ENCODE measurements at places on chromosomes 12 and 14. TPM values are rescaled to one million over a fixed set of nuclear protein-coding genes. Genes with fewer than 3 reads are reported as not detected.

- H3K36me3 ChIP-seq, result no peaks in the 10 kb centered on the region
- DNase-seq, result no peak
- H3K27me3 ChIP-seq, result no peaks in the 10 kb centered on the region
Measured at GRCh38 chr14:50001151-50001998, 108.5 kb downstream of the ARF6 start.

DNA sequence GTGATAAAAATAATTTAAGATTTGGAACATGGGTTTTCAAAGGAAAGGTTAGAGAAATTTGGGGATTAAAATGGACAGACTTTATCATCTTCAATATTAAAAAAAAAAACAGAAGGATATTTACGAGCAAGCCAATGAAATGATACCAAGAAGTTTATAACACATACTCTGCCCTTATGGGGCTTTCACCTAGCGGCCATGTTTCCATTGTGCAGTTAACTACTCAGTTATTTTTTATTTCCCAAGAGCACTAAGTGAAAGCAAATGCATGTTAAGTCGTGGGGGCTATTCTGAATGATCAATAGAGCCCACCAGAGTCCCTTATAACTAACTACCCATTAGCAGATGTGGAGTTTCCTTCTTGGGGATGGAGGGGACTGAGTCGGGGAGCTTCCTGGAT lies 53.9 kb downstream of the ETV6 start:
- no peaks in the 10 kb centered on the region for H3K27me3 ChIP-seq
- H3K27ac ChIP-seq, result no peak overlapping the region
- no peaks in the 10 kb centered on the region for H3K36me3 ChIP-seq
- no peak for DNase-seq

DNA sequence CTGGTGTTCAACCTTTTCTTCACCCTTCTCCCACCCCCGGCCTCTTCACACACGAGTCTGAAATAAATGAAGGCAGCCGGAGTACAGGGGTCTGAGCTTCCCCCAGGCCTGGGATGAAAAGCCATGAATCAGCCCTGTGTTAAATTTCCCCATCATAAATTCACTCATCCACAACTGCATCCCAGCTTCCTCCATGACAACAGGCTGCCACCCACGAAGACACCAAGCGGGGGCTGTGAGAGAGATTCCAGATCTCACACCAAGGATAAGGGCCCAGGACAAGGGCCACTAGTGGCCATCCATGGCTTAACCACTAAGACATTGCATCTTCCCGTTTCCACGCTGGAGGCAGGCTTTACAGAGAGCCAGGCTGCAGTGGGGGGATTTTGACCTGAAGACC lies 93.9 kb upstream of the NCOR2 start:
- no peaks in the 10 kb centered on the region for H3K27me3 ChIP-seq
- DNase-seq, result no peak
- H3K4me3 ChIP-seq, result no peak overlapping the region
- peak overlapping the region; percentile 54 for H3K27ac ChIP-seq

- H3K27me3 ChIP-seq, result no peaks in the 10 kb centered on the region
- H3K4me3 ChIP-seq, result no peak overlapping the region
- H3K36me3 ChIP-seq, result no peaks in the 10 kb centered on the region
- H3K27ac ChIP-seq, result no peak overlapping the region
- no peak for DNase-seq
Measured at GRCh38 chr14:20278414-20278813, 27.3 kb downstream of the TTC5 start.

- H3K36me3 ChIP-seq, result no peaks in the 10 kb centered on the region
- H3K27me3 ChIP-seq, result peaks cover 34% of the 10 kb centered on the region
- H3K27ac ChIP-seq, result no peak overlapping the region
- no peak for DNase-seq
Measured at GRCh38 chr12:94149119-94149780, 873 bp downstream of the PLXNC1 start.

- H3K36me3 ChIP-seq, result no peaks in the 10 kb centered on the region
- no peaks in the 10 kb centered on the region for H3K27me3 ChIP-seq
- peaks cover 6% of the 10 kb centered on the region for H3K4me1 ChIP-seq
- peak overlapping the region; percentile 80 for H3K27ac ChIP-seq
- DNase-seq, result no peak
Measured at GRCh38 chr12:132711080-132711843, 620 bp downstream of the PGAM5 start.

- H3K27me3 ChIP-seq, result no peaks in the 10 kb centered on the region
- no peaks in the 10 kb centered on the region for H3K4me1 ChIP-seq
- H3K4me3 ChIP-seq, result no peak overlapping the region
- no peaks in the 10 kb centered on the region for H3K36me3 ChIP-seq
Measured at GRCh38 chr12:109637996-109638395, 64.4 kb downstream of the MVK start.

GRCh38 chr14:35262436-35262835 lies 29.7 kb upstream of the PSMA6 start:
- no peaks in the 10 kb centered on the region for H3K27me3 ChIP-seq
- DNase-seq, result no peak
- H3K36me3 ChIP-seq, result no peaks in the 10 kb centered on the region

DNA sequence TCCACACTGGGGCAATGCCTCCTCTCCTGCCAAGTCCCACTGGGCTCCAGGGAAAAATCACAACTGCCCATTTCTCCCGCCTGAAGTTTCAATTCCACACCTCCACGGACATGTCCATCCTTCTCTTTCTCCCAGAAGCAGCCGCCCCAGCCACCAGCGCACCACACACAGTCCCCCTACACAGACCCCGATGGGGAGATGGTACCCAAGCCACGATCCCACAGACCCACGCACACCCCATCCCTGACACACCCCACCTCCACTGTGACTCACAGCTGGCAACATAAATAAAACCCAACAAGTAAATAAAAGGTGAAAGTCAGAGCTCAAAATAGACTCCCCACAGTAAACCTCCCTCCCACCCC lies 2.6 kb downstream of the MSI1 start:
- no peak overlapping the region for H3K4me3 ChIP-seq
- DNase-seq, result no peak
- H3K27me3 ChIP-seq, result peaks cover 16% of the 10 kb centered on the region
- H3K36me3 ChIP-seq, result no peaks in the 10 kb centered on the region

DNA sequence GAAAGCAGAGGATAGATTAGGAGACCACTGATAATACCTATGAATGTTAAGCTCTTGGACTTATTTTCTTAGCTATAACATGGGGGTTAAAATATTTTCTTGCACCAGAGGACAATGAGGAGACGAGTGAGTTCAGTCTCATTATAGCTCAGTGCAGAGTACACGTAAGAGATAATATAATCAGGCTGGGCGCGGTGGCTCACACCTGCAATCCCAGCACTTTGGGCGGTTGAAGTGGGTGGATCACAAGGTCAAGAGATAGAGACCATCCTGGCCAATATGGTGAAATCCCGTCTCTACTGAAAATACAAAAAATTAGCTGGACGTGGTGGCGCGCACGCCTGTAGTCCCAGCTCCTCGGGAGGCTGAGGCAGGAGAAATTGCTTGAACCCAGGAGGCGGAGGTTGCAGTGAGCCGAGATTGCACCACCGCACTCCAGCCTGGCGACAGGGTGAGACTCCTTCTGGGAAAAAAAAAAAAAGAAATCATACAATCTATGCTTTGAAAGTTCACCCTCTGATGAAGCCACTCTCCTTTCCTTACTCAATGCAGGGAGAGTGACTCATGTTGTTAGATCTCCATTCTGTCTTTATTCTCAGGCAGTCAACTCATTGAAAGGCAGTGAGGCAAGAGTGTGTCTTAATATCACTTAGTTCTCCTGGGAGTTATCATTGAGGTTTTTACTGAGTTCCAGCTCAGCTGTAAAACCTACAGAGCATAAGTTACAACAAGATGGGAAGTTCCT lies 134.2 kb downstream of the SYNE2 start:
- H3K27me3 ChIP-seq, result no peaks in the 10 kb centered on the region
- H3K36me3 ChIP-seq, result no peaks in the 10 kb centered on the region
- no peak for DNase-seq
- H3K4me1 ChIP-seq, result no peaks in the 10 kb centered on the region
- H3K27ac ChIP-seq, result no peak overlapping the region

The TRHDE gene
- 1.9 TPM for total RNA-seq

The SAMD15 gene
- 1.4 TPM for total RNA-seq

The WIF1 gene
- total RNA-seq, result not detected

The FIGNL2 gene
- 0.23 TPM for total RNA-seq

The CCDC184 gene
- total RNA-seq, result 0.74 TPM

The WDHD1 gene
- total RNA-seq, result 21.7 TPM

Measured in Panc1 (cell line).